H7 (cell line): ENCODE measurements at places on chromosomes 5 and 9. TPM values are rescaled to one million over a fixed set of nuclear protein-coding genes. Genes with fewer than 3 reads are reported as not detected.

Gene NUTM2G
- 0.07 TPM in 2 replicates for total RNA-seq

Gene DELE1
- 61.7 and 83.1 TPM in 2 replicates for total RNA-seq

Gene C8G
- not detected in 2 replicates for total RNA-seq

DNA sequence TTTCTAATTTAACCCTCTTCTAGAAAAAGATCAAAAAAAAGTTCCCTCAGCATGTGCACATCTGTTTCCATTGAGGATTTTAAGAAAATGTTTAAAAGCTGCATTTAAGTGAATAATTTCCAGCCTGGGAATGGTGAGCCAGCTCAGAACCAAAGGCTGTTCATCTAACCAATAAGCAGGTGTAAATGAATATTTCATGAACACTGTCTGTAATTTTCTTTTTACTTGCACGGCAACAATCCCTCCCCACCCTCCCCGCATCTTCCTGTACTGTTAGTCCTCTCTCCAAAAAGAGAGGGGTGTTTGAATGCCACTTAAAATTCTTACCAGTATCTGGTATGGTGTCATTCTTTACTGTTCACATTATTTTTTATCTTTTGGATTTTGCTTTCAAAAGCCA lies 425.6 kb downstream of the PDE4D start:
- DNase-seq, result no peak

DNA sequence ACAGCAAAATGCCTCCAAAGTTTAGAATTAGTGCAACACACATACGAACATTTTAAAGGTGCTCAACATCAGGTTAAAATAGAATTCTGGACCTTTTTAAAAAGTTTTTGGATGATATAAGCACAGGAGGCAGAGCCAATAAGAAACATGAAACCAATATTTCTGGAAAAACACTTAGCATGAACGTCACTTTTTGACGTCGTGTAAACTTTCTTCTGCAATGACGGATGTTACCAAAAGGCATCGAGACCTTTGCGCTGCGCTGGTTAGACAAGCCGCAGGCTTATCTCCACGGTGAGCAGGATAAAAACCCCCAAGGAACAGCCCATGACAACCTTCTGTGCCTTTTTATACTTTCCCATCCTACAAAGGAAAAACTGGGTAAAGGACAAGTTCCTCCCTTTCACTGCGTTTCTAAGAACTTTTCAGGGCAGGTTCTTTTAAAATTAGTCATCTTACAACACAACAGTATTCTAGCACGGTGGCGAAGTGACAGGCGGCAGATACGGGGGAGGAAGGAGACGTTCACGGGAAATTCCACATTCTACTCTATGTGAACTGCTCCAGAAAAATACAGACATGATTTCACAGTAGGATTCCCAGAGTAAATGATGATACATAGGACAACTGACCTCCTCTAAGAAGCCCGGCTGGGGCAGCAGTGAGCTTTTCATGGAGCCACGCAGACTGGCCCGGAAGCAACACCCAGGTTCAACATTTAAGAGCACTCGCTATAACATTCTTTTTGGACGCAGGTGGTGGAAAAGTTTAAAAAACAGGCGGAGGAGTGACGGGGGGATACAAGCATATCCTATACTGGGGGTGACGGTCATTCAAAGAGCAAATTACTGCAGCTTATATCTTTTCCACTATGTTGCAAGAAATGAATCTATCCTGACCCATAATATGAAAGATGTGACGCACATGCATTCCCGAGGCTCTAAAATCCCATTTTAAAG lies 52.4 kb downstream of the USP20 start:
- no peak for DNase-seq

DNA sequence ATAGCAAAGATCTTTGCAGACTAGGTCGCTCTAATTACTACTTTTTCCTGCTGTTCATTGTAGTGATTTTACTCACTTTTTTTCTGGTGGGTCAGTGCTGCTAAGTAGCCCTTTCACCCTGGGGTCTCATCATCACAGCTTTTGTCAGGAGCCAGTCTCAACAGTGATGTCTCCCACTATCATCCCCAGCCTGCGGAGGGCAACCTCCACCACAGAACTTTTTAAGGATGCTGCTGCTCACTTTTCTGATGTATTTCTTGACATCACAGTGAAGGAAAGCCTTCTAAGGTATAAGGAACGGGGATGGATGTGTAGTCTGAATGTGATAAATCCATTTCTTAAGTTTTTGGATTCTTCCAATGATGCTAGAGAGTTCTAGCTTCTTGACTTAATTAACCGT lies 242.5 kb upstream of the RIOK2 start:
- DNase-seq, result no peak

DNA sequence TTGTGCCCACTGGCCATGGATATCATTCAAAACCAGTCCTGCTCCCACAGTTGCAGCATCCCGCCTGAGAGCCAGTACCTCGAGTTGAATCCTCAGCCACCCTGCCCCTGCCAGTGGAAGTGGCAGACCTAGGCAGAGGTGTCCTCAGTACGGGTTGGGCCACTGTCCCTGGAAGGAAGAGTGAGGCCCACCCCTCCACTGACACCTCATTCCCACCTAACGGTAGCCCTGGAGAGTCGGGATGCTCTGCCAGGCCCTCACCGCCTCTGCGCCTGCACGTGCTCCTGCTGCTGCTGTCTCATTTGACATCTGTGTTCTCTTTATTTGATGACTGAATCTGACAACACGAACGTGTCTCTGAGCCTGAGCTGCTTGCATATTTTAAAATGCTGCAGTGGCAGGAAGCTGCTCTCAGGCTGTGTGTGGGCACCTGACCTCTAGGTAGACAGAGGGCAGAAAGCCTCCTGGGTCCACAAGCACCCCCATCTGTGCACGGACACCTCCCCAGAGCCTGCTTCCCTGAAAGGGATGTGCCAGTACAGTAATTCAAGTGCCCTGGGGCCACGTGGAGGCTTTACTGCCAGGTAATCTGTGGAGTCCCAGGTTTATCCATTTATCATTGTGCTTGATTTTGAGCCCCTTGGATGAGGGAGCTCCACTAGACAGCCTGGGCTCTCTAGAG lies 194.7 kb downstream of the CACNA1B start:
- DNase-seq, result peak; percentile 12

- DNase-seq, result no peak
Measured at GRCh38 chr5:107505763-107506534, 164.8 kb downstream of the EFNA5 start.

- DNase-seq, result no peak
Measured at GRCh38 chr9:82148901-82149461, 160.4 kb downstream of the SPATA31D1 start.
